ENCODE measurements at places on chromosomes 3 and 15. TPM values are rescaled to one million over a fixed set of nuclear protein-coding genes. Genes with fewer than 3 reads are reported as not detected.
A peak's percentile ranks its signal among the peaks of the same experiment; 100 is the strongest.

Gene TLR9
- 0.04 TPM for total RNA-seq

Gene TSC22D2
- total RNA-seq: 7.1 TPM

Gene MUC20
- total RNA-seq: 5.2 TPM

DNA sequence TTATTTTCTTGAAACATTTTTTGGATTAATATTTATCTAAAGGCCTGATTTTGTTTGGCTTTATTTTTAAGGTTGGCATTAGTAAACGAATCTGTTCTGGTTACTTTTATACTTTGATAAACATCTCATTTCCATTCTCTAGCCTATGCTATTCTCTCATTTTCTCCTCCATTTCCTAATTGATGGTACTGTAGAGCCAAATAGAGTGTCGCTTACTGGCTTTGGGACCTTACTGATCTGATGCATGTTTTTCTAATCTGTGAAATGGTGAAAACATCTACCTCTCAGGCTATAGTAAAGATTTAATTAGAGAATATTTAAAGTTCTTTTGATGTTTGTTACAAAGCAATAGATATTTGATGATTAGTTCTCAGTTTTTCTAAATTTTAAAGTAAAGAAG is 1.6 kb downstream of the LNP1 start:
- DNase-seq: no peak

DNA sequence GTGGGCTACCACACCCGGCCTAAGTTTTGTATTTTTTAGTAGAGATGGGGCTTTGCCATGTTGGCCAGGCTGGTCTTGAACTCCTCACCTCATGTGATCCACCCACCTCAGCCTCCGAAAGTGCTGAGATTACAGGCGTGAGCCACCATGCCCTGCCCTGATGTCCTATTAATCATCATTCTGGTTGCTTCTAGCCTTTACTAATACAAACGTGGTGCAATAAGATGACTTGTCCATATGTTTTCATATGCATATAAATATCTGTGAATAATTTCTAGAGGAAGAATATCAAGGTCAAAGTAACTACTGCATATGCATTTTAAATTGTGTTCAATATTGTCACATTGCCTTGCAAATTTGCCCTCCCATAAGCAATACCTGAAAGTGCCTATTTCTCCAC is 25.5 kb upstream of the PDHB start:
- no peak for DNase-seq

GRCh38 chr15:63553388-63553791 is 43.8 kb upstream of the FBXL22 start:
- peak; percentile 42 for DNase-seq

- DNase-seq: no peak
Observed at GRCh38 chr15:57060799-57061198, 142.4 kb downstream of the TCF12 start.

GRCh38 chr3:4888913-4889846 is 90.1 kb upstream of the BHLHE40 start:
- DNase-seq: no peak

GRCh38 chr3:114126461-114126860 is 52.4 kb downstream of the DRD3 start:
- DNase-seq: no peak

DNA sequence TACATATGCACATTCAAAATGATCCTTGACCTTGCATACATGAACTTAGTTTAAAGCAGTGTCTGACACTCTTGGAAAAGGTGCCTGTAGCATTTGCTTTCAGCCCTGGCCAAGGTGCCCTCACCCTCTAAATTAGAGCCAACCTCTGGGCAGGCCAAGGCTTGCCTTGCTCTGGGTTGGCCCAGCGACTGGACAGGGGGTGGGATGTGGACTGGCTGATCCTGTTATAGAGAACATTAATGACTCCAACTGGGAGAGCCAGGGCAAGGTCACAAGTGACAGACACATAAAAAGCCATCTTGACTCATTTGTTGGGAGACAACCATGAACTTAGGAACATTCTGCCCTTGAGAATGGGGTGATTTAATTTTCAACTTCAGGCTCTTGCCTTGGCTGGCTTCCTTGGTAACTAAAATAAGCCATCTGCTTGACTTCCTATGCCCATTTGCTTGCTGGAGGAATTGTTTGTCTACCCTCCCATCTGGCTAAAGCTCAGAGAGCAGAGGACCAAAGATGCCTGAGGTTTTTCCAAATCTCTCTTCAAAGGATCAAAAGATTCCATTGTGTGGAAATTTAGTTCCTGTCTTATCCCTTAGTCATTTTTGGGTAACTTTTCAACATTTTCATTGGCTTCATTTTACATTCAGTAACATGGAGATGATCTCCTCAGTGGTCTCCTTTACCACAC is 403.7 kb downstream of the SOX2 start:
- no peak for DNase-seq

DNA sequence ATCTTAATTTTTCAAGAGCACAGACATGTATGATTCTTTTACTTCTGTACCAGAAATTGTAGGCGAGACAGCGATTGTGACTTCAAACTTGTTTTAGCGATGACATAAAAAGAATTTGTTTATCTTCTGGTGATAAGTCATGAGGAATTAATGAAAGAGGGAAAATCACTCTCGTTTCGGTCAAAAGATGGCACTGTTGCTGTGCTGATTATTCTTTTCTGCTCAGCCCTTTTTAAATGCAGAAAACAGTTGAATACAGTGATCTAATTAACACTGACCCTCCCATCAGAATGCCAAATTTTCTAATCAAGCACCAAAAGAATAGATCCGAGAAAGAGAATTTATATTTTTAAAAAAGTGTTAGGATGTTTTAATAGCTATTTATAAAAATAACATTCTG is 52.6 kb downstream of the NSUN3 start:
- no peak for DNase-seq

All from pancreas (tissue), 10 donors.